ENCODE measurements at places on chromosomes 1 and 21. TPM values are rescaled to one million over a fixed set of nuclear protein-coding genes. Genes with fewer than 3 reads are reported as not detected.

DNA sequence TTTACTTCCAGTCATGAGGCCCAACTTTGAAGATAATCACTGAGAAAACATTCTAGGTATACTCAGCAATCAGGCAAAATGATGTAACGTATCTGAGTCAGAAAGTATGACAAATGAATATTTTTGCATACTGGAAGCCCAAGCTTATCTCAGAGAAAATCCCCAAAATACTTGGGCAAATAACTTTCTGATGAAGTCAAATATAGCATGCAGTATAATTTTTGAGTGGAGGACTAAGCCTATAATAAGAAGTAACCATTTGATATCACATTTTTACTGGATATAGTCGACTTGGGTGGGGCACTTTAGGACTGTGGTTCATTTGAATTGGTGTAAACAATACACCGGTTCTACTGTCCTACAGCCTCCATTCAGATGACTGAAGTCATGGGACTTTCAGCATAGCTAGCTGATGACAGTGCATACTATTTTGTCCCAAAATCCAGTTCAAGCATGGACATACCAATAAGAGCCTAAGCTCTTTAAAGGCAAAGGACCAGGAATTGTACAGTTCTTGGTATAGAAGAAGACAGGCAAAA is 2.3 kb upstream of the GADD45A start:
- no peak for DNase-seq
- H3K4me1 ChIP-seq: peaks cover 8% of the 10 kb centered on the region
- H3K27me3 ChIP-seq: no peaks in the 10 kb centered on the region

GRCh38 chr1:29406814-29407213 is 170.5 kb downstream of the PTPRU start:
- no peaks in the 10 kb centered on the region for H3K27me3 ChIP-seq
- no peaks in the 10 kb centered on the region for H3K4me1 ChIP-seq
- H3K27ac ChIP-seq: no peak overlapping the region
- H3K36me3 ChIP-seq: no peaks in the 10 kb centered on the region
- no peak overlapping the region for H3K4me3 ChIP-seq

Gene EXTL1
- total RNA-seq: not detected

- H3K4me1 ChIP-seq: peaks cover 41% of the 10 kb centered on the region
- DNase-seq: no peak
- no peaks in the 10 kb centered on the region for H3K27me3 ChIP-seq
- no peak overlapping the region for H3K27ac ChIP-seq
- H3K36me3 ChIP-seq: peaks cover 9% of the 10 kb centered on the region
These were observed 1.2 kb downstream of the CBR1 start for GRCh38 chr21:36070999-36071398.

DNA sequence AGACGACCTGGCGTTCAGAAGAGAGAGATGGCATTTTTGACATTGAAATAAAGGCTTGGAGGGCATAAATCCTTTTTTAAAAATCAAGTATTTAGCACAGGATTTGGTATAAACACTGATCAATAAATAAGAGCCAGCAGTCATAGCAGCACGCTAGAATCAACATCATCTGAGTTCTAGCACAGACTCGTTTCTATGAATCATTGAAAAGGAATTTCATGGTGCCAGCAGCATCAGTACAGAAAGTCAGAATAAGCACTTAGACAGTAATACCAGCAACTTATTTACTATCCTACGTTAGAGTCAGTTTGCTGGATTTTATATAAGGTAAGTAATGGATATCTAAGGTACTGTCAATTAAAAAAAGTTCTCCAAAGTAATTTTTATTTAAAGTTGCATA is 119.3 kb downstream of the HLCS start:
- no peak overlapping the region for H3K27ac ChIP-seq
- H3K36me3 ChIP-seq: no peaks in the 10 kb centered on the region
- no peak overlapping the region for H3K4me3 ChIP-seq
- H3K27me3 ChIP-seq: no peaks in the 10 kb centered on the region
- DNase-seq: no peak
- peaks cover 37% of the 10 kb centered on the region for H3K4me1 ChIP-seq
